ENCODE measurements at places on chromosomes 7 and 10. TPM values are rescaled to one million over a fixed set of nuclear protein-coding genes. Genes with fewer than 3 reads are reported as not detected.

- no peak for ATAC-seq
These were observed 127.9 kb upstream of the AKR1E2 start for GRCh38 chr10:4698075-4698474.

DNA sequence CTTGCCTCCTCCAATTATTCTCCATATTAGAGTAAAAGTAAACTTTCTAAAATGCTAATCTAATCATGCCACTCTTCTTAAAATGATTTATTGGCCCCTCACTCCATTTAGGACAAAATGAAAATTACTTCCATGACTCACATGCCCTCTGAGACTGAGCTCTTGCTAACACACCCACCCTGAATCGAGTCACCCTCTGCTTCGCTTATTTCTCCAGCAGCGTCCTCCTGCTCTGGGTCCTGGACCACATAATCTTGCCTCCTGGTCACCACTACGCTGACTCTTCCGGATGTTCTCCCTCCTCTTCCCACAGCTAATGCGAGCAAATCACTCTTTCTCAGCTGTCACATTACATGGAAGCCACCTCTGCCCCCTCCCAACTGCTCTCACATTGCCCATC lies 384.0 kb upstream of the FZD8 start:
- no peak for ATAC-seq

DNA sequence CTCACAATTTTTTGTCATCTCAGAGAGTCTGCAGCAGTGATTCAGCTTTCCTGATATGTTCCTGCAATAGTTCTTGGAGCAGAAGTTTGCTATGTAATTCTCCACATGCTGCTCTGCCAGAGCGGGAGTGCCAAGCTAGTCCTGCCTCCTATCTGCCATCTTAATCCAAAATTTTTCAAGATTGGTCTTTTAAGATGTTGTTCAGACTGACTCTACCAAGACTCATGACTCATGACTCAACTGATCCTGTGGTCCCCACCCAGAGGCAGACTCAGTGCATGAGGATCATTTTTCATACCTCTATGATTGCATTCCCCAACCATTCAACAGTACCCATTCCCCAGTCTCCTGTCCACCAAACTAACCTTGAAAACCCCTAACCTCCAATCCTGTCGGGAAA lies 470.8 kb downstream of the INHBA start:
- ATAC-seq: peak; percentile 59

- ATAC-seq: no peak
These were observed 17.7 kb downstream of the PAXIP1 start for GRCh38 chr7:154985230-154985629.

- no peak for ATAC-seq
These were observed 16.1 kb upstream of the PCLO start for GRCh38 chr7:83178796-83179195.

DNA sequence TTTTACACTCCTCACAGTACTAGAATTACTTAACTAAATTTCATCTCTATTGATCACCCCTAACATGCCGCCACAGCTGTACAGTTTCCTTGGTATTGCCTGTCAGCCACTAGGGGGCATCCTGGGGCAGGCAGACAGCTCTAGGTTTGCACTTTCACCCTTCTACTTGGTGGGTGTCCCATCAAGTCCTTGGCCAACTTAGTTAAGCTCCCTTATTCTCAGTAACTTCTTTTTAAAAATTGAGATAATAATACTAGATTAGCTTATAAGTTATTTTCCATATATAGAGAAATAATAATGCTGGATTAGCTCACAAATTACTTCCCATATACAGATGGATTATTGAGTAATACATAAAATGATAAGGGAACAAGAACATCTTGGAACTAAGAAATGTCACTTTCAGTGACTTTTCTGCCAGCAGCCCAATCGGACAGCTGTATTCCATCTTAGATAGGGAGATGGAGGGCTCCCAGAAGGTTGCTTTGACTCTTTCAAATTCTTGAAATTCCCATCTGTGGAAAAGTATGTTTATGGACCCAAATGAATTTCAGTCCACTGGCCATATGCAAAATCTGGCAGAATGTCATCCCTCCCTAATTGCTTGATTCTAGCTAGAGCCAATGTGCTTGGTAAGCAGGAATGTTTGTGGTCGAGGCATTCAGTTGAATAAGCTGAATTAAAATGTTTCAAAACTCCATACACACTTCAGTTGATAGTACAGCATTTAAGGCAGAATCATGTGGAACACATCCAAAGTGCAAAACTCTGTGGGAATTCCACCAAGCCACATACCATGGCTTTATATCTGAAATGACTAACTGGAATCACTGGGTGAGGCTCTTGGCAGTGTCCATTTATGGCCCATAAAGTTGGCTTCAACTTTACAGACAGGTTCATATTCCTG lies 309.7 kb downstream of the CSTF2T start:
- ATAC-seq: peak; percentile 39

DNA sequence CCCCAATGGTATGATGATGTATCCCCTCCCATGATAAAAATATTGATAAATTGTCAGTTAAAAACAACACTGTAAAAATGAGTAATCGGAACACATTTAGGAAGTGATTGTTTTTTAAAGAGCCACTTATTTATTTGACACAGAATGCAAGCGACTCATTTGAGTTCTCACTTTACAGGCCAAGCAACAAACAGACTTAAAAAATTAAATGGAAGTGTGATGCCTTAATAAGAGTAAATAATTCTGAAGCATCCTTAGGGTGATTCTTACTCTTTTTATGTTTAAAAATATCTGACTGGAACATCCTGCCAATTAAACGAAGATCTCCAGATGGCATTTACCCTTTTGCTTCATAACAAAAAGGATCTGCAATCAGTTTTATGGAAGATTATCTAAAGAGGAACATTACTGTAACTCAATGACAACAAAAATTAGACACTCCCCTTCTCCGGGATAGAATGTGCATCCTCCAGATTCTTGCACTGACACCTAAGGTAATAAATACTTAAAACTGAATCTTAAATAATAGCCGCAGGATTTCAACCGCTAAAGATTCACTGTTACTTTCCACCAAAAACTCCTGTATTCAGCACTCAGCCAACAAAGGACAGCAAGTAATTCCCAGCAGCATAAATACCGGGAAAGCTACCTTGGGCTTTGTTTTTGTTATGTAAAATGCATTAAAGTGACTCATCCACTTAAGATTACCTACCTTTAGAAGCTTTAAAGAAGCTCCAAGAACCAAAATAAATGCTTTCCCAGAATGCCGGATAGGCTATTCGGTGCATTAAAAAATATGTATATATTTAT lies 1.7 kb downstream of the CACNA2D1 start:
- no peak for ATAC-seq

DNA sequence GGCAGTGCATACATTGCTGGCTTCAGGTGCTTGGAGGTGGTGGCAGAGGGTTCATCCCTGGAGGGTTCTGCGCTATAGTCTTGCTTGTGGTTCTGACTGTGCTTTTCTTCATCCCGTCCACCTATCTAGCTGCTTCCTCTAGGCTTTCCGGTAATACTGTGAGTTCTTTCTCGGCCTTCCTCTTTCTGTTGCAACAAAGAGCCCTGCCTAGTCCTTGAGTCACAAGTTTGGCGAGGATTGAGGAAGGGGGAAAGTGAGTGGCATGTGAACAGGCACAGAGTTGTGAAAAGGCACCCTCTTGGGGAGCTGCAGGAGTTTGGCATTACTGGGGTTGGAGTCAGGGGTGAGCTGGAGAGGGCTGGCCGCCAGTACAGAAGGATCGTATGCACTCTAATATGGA lies 123.0 kb downstream of the SH2D4B start:
- no peak for ATAC-seq

DNA sequence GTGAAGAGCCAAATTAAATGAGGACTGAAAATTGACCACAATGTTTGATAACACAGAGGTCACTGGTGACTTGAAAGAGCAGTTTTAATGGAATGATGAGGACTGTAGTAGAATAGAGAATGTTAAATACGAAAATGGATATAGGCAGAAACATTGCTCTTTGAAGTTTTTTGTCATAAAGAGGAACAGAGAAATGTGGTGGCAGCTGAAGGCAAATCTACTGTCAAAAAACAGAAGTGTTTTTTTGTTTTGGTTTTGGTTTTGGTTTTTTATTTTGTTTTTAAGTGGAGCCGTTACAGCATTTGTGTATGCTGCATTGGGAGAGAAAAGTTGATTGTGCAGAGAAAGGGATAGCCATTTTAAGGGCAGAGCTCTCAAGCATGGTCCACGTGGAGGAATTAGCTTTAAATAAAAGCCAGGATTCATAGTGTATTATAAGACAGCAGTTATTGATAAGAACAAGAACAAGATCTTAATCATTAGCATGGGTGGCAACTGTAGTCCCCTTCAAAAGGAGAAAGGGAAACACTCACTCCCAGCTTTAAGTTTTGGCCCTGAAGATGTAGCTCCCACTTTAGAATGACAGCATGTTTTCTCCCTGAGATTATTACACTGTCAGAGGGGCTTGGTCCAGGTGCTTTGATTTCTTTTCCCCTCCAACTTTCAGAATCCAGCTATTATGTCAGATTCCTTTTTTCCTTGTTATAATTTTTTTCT lies 156.7 kb upstream of the BET1 start:
- no peak for ATAC-seq

DNA sequence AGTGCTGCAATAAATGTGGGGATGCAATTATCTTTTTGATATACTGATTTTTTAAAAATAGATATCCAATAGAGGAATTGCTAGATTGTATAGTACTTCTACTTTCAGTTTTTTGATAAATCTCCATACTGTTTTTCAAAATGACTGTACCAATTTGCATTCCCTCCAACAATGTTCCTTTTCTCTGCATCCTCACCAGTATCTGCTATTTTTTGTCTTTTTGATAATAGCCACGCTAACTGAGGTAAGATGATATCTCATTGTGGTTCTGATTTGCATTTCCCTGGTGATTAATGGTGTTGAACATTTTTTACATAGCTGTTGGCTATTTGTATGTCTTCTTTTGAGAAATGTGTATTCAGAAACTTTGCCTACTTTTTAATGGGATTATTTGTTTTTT lies 217.7 kb upstream of the MTPN start:
- ATAC-seq: no peak

DNA sequence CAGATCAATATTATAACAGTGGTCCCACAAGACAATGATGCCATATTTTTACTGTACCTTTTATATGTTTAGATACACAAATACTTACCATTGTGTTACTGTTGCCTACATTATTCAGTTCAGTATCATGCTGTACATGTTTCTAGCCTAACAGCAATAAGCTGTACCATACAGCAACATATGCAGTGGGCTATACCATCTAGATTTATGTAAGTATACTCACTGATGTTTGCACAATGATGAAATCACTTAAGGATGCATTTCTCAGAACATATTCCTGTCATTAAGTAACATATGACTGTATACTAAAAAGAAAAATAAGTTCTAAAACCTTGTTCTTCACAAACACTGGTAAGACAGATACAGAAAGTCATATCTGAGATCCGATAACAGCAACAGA lies 468.6 kb upstream of the SEMA3A start:
- ATAC-seq: no peak

DNA sequence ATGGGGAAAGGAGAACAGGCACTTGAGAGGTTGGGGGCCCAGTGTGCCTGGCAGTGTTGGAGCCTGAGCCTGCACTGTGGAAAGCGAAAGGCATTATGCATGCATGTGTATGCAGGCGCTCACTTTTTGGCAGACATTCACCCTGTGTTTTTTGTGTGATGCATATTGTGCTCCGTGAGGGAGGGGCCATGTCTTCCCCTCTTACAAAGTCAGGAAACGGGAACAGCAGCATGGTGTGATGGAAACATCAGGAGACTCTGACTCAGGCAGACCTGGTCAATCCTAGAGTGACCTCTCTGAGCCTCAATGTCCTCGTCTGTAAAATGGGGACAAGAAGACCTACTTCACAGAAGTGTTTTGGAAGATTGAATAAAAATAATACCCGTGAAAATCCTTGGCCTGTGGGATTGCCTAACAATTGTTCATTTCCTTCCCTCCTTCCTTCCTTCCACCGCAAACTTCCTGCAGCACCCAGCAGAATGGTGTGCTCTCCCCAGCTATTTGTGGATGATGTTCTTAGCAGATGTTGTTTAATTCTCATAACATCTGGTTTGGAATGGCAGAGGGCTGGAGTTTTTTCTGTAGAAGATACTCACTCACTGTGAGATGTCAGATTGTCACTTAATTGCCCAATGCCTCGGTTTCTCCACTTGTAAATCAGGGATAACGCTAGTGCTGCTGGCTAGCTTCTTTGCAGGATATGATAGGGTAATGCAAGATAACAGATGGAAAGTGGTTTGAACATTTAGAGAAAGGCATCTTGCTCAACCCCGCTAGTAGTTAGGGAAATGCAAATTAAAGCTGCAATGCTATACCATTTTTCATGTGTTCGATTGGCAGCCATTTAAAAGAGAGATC lies 39.8 kb downstream of the CDH23 start:
- no peak for ATAC-seq

DNA sequence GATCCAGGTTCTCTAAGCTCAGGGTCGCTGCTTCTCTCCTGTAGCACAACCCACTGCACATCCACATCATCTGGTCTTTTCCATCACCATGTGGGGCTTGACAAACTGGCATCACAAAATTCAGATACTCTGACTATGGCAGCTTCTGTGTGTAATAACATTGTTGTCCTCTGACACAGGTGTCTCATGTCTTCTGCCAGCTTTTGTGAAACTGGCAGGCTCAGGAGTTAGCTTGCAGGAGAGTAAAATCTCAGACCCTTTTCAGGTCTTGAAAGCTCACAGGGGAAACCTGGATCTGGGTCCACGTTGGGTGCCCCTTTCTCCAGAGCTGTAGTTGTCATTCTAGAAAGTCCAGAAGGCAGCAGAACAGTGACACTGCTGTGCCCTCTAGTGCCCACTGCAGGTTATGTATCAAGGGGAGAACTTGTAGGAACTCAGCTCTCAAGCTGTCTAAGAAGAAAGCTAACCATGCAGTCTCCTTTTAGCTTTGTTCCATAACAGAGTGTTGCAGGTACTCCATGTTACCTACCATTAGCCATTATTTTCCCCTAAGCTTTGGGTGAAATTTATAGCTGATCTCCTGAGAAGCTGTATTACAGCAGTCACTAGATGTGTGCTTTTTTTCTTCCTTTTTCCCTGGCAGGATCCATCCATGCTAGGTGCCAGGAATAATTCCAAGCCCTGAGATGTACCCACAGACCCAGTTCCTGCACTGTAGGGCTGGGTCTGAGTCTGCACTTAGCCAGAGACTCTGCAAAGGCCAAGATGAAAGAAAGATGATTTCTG lies 102.7 kb downstream of the ZNF248 start:
- ATAC-seq: no peak

GRCh38 chr7:151071032-151071866 lies 9.4 kb downstream of the FASTK start:
- no peak for ATAC-seq

Gene GCK
- not detected for total RNA-seq

Gene ZP3
- 19.8 TPM for total RNA-seq

Gene CUBN
- total RNA-seq: 0.12 TPM

Gene ZNF248
- 3.2 TPM for total RNA-seq

Gene CDK1
- total RNA-seq: 25.2 TPM

Gene ASB10
- total RNA-seq: not detected

Measured in esophagus mucosa (tissue), 1 donor.